ENCODE measurements at places on chromosomes 13 and 19. TPM values are rescaled to one million over a fixed set of nuclear protein-coding genes. Genes with fewer than 3 reads are reported as not detected.

- H3K4me3 ChIP-seq = no peak overlapping the region
- H3K27me3 ChIP-seq = no peaks in the 10 kb centered on the region
- H3K4me1 ChIP-seq = peaks cover 22% of the 10 kb centered on the region
- DNase-seq = no peak
- H3K36me3 ChIP-seq = peaks cover 20% of the 10 kb centered on the region
- H3K27ac ChIP-seq = no peak overlapping the region
Observed at GRCh38 chr19:47280183-47280797, 5.6 kb downstream of the INAFM1 start.

DNA sequence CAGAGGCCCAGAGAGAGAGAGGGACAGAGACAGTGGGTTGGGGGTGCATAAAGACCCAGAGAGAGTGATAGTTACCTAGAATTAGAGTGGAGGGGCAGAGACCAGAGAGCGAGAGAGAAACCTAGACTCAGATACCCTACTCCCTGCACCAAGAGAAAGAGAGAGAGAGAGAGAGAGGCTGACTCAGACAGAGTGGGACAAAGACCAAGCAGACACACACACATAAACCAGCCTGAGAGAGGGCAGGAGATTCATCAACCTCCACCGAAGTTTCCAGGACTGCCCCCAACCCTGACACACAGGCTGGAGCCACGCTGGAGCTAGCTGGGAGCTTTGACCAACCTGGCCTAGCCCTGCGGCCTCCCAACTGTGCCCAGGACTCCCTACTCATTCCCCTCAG, 12.9 kb downstream of the SYT3 start:
- H3K27me3 ChIP-seq = peaks cover 4% of the 10 kb centered on the region
- H3K4me3 ChIP-seq = no peak overlapping the region
- H3K27ac ChIP-seq = no peak overlapping the region
- H3K4me1 ChIP-seq = no peaks in the 10 kb centered on the region
- H3K36me3 ChIP-seq = no peaks in the 10 kb centered on the region
- no peak for DNase-seq

PABPC3 gene
- total RNA-seq = 0.14 TPM

DNA sequence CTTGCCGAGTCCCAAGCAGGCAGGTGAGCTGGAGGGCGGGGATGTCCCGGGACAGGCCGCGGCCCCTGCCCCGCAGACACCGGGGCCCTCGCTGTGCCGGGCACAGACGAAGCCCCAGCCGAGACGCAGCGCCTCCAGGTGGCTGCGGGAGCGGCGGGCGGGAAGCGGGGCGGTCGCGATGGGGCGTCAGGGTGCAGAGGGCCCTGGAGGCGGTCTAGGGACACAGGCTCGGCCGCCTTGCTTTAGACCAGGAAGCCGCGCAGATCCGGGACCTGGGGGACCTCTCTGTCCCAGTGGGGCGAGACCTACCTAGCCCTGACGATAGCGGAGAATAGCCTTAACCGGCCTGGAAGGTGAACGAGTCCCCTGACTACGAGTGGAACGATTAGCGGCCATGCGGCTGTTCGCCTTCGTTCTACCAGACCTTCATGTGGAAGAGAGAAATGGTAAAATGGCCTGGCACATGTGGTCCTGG, 4.2 kb upstream of the ZNF564 start:
- H3K4me1 ChIP-seq = peaks cover 20% of the 10 kb centered on the region
- no peak for DNase-seq
- H3K27me3 ChIP-seq = peaks cover 5% of the 10 kb centered on the region
- no peak overlapping the region for H3K27ac ChIP-seq
- no peaks in the 10 kb centered on the region for H3K36me3 ChIP-seq

DNA sequence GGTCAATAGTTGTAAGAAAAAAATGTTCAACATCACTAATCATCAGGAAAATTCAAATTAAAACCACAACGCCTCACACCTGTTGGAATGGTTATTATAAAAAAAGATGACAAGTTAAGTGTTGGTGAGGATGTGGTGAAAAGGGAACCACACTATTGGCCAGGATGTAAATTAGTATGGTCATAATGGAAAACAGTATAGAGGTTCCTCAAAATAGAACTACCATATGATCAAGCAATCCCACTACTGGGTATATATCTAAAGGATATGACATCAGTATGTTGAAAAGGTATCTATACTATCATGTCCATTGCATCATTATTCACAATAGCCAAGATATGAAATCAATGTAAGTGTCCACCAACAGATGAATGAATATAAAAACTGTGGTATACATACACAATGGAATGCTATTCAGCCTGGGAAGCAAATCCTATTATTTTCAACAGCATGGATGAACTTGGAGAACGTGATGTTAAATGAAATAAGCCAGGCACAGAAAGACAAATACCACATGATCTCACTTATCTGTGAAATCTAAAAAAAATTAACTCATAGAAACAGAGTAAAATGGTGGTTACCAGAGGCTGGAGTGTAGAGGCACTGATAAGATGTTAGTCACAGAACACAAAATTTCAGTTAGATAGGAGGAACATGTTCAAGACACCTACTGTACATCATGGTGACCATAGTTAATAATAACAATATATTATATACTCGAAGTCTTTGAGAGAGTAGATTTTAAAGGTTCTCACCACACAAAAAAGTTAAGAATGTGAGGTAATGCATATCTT, 56.6 kb downstream of the TBC1D4 start:
- no peak for DNase-seq
- no peak overlapping the region for H3K27ac ChIP-seq
- no peaks in the 10 kb centered on the region for H3K36me3 ChIP-seq
- no peak overlapping the region for H3K4me3 ChIP-seq
- no peaks in the 10 kb centered on the region for H3K4me1 ChIP-seq
- H3K27me3 ChIP-seq = no peaks in the 10 kb centered on the region

PODNL1 gene
- 11.5 TPM for total RNA-seq

DNA sequence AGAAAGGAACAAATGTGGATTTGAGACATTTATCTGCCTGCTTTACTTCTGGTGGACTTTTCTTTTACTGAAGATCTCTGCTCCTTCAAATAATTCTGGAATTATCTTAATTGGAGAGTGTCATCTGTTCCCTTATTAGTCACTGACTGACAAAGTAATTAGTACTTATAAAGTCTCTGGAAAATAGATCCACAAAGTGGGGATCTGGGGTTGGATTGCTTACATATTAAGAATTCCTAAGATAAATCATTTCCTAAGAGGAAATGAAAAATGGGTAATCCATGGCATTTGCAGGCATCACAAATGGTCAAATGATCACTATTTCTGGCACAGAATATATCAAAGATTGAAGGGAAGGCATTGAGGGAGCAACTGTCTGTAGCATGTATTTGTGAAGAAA, 137.4 kb upstream of the SLITRK5 start:
- no peak overlapping the region for H3K27ac ChIP-seq
- H3K4me3 ChIP-seq = no peak overlapping the region
- H3K27me3 ChIP-seq = no peaks in the 10 kb centered on the region
- no peaks in the 10 kb centered on the region for H3K4me1 ChIP-seq

TTC9B gene
- total RNA-seq = not detected

- no peaks in the 10 kb centered on the region for H3K27me3 ChIP-seq
- H3K4me1 ChIP-seq = no peaks in the 10 kb centered on the region
- H3K4me3 ChIP-seq = no peak overlapping the region
- H3K27ac ChIP-seq = no peak overlapping the region
Observed at GRCh38 chr13:94558716-94559115, 37.2 kb downstream of the TGDS start.

- peaks cover 39% of the 10 kb centered on the region for H3K4me1 ChIP-seq
- peak overlapping the region; percentile 59 for H3K4me3 ChIP-seq
- peak overlapping the region; percentile 73 for H3K27ac ChIP-seq
- DNase-seq = peak; percentile 85
- peaks cover 3% of the 10 kb centered on the region for H3K27me3 ChIP-seq
- no peaks in the 10 kb centered on the region for H3K36me3 ChIP-seq
Observed at GRCh38 chr13:109331898-109332297, 454.5 kb downstream of the IRS2 start.

All from HFFc6 (cell line).